Activated CD4-positive, alpha-beta T cell treated with anti-CD3 and anti-CD28 coated beads for 1 hour (primary cell): ENCODE measurements at places on chromosomes 16 and 17.

DNA sequence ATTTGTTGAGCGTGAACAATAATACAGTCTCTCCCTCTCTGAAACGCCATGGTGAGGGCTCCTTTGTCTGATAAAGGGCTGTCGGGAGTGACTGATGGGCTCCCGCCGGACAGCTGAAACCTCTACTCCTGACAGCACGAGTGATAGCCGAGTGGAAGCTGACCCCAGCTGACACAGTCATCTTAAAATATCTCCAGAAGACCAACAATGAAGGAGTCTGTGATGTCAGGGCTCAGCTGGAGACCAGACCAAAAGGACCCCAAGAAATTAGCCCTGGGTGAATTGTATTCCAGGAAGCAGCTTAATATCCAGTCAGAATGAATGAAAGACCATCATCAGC, 22.4 kb downstream of the CCDC182 start:
- DNase-seq, result no peak

DNA sequence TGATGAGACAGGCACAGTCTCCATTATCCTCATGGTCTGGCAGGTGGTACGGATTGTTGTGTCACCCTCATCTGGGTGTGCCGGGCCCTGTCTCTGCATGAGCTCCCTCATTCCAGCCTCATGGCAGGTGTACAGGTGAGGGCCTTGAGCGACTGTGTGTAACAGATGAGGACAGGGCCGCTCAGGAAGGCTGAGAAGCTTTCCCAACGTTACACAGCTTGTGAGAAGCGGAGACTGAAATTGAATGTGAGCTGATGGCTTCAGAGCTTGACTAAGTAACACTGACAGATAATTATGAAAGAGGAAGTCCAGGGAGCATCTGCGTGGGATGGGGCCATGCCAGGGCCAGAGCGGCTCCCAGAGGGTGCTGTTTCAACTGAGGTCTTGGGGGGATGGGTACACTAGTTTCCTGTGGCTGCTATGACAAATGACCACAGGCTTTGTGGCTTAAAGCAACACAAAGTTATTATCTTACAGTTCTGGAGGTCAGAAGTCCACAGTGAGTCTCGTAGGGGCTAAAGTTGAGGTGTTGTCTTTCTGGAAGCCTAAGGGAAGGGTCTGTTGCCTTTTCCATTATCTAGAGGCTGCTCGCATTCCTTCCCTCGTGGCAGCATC, 36.7 kb downstream of the CMIP start:
- no peak for DNase-seq

DNA sequence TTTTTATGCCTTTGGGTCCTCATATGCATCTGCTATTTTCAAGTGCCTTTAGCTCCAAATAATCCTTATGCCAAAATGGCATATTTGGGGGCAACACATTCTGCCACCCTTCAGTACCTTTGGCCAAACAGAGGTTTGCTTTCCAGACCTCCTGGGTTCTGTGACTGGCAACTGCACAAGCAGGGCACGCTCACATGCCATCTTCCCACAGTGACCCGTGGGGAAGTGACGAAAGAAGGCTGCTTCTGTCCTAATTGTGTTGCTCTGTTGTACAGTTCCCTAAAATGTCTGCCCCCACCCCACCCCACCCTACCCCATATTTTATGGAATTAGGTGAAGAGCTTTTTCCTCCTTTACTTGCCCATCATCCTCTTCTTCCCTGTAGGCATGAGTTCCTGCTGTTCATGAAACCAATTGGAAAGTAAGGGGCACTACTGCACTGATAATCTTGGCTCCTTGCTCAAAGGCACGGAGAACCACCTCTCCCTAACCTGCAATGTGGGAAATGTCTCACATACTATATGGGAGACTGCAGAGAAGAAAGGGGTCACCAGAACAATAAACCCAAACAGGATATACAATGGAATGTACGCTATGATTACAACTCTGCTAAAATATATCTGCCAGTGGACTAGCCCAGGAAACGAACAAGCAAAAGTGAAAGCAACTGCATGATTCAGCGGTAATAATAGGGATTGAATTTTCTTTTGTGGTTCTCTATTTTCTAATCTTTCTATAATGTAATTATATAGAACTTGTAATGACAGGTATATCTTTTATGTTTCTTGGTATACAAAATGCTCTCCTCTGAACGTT, 3.3 kb upstream of the SLFN12L start:
- no peak for DNase-seq

GRCh38 chr16:18800775-18801144, 589 bp downstream of the ARL6IP1 start:
- no peak for DNase-seq

DNA sequence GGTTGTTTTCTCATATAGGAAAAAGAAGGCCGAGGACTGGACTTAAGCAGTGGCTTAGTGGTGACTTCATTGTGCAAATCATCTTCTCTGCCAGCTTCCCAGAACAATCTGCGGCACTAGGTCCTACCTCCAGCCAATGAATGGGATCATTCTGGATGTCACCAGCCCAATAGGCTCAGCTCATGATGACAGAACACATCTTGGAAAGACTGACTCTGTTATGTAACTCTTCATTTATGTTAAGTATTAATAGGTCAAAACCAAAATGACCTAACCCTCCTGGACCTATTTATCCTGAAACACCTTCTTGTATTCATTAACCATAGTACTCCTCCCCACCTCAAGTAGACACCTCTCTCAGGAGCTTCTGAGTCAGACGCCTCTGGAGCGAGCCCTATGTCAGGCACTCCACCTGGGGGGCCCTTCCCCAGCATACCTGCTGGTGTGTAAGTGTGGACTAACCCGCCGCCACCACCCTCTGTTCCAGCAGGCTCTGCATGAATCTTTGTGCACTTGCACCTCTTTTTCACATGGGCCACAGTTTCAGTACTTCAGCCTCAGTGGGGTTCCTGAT, 7.2 kb downstream of the ARL2BP start:
- DNase-seq, result no peak

DNA sequence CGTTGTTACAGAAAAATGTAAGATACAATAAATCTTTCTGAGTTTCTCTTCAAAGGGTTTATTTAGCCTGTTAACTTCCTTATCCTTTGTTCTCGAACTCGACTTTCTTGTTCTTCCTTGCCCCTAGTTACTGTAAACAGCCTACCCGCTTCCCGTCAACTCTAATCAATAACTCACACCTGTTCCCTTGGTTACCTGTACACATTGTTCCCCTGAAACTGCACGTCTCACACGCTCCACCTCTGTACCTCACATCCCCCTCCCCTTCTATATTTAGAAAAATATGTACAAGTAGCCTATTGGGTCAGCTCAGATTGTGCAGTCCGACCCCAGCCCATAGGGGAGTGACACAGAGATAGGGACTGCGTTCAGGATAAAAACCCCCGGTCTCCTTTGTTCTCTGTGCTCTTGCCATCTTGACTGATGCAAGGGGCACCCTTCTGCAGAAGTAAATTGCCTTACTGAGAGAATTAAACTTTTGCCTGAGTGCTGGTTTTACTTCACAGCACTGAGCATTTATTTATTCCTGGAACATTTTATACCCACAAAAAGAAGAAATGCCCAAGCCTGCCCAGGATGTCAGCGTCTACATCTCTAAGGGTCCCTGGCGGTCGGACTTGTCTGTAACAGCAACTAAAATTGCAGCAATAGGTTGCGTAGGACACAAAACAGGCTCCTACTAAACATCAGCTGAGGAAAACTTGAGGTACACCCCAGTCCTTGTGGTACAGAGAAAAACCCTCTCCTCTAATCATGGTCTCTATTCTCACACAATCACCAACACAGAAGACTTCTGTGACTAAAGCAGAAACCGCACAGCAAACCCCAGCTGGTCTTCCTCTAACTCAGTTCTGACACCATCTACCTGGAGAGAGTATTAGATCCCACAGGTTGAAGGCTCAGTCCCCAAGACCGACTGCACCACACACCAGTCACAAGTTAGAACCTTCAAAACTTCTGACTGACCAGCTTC, 11.3 kb downstream of the WDR45B start:
- no peak for DNase-seq

DNA sequence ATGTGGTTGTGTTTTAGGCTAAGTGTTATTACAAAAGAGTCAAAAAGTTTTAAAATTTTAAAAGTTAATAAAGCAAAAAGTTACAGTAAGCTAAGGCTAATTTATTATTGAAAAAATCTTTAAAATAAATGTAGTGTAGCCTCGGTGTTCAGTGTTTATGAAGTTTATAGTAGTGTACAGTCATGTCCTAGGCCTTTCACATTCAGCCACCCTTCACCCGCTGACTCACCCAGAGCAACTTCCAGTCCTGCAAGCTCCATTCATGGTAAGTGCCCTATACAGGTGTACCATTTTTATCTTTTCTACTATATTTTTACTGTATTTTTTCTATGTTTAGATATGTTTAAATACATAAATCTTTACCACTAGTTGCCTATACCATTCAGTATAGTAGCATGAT, 98.5 kb upstream of the RPRML start:
- DNase-seq, result no peak

GRCh38 chr17:15782866-15783265, 50.8 kb downstream of the TBC1D26 start:
- DNase-seq, result no peak

- no peak for DNase-seq
Observed at GRCh38 chr16:14003074-14003570, 68.0 kb upstream of the MRTFB start.

DNA sequence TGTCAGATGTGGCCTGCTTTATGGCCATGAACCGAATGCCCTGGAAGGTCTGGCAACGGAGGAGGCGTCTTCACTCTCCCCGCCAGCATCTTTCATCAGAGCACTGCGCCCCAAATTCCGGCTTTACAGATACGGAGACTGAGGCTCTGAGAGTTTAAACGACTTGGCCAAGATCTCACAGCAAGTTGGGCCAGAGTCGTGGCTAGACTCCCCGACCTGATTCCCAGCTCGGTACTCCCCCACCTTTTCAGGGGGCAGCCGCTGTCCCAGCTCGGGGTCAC, 1.7 kb downstream of the NGFR start:
- DNase-seq, result no peak

DNA sequence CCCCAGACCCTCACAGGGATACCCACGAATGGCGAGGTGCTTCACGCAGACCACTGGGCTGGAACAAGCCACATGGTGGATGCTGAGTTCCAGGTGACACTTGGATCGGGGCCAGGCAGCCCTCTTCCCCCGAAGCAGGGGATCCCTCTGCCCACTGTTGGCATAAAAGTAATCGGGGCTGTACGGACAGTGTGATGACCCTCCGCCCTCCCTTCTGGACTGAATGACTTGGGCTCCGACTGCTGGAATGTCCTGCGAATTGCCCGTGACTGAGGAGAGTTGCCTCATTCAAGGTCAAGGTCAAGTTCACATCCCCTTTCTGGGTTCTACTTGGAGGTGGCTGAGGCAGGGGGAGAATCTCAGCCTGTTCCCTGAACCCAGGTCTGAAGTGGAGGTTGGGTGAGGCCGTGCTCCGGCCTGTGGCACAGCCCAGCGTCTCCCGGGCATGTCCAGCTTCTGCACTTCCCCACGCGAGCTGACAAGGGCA, 28.5 kb upstream of the CREBBP start:
- no peak for DNase-seq

GRCh38 chr17:49194297-49194607, 16.1 kb downstream of the GNGT2 start:
- no peak for DNase-seq

GRCh38 chr17:7383742-7384488, 3.0 kb downstream of the TNK1 start:
- DNase-seq, result peak; percentile 69

DNA sequence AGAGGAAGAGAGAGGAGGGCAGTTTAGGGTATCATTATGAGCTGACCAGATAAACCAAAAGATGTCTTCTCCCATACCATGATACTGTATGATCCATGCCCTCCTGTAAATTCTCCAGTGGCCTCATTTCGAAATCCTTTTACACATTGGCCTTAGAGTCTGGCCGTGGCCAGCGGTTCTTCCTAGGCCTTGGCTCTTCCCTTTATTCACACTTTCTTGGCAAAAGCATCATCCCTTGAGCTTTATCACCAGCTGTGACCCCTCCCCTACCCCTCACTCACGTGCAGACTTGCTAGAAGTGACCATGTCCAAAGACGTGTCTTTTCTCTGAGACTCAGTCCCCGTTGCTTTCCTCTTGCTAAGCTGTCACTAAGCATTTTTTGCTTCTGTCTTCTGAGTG, 22.8 kb downstream of the KATNIP start:
- DNase-seq, result no peak

GRCh38 chr17:2612630-2613029, 19.2 kb downstream of the PAFAH1B1 start:
- DNase-seq, result no peak

- DNase-seq, result no peak
Observed at GRCh38 chr16:68985268-68985667, 120.2 kb upstream of the HAS3 start.

GRCh38 chr17:75153780-75154194, 525 bp downstream of the JPT1 start:
- DNase-seq, result no peak

GRCh38 chr17:19343256-19343630, 19.3 kb downstream of the B9D1 start:
- DNase-seq, result no peak

GRCh38 chr17:39450051-39450450, 1.0 kb downstream of the MED1 start:
- no peak for DNase-seq

- no peak for DNase-seq
Observed at GRCh38 chr17:37037590-37038155, 88.9 kb downstream of the AATF start.

- no peak for DNase-seq
Observed at GRCh38 chr17:49495842-49496182, 719 bp downstream of the NGFR start.

DNA sequence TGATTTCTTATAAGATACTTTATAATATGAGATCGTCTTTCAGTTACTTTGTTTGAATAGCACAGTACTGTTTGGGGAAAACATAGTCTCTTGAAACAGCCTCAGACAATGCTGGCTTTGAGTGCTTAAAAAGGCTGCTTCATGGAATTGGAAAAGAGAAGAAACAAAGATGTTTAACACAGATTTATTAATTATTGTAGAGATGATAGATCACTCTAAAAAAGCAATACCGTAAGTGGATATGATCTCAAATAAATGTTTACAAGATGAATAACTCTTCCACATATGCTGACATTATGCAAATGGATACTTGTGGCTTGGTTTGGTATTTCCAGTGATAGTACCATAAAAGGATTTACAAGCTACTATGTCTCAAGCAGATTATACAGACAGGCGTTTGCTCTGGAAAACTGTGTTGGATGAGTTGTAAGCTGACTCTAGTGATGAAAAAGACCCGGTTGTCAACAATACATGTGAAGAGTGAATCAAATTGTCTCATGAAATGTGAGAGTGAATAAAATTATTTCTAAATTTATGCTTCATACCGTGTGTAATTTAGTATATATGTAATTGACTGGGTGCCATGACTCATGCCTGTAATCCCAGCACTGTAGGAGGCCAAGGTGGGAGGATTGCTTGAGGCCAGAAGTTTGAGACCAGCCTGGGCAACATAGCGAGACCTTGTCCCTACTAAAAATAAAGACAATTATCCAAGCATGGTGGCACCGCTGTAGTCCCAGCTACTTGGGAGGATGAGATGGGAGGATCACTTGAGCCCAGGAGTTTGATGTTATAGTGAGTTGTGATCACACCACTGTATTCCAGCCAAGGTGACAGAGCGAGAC, 105.4 kb downstream of the FTO start:
- no peak for DNase-seq

- DNase-seq, result no peak
Observed at GRCh38 chr16:69818891-69819545, 56.9 kb downstream of the WWP2 start.
